CMK (cell line): ENCODE measurements at places on chromosomes 1 and 21.

DNA sequence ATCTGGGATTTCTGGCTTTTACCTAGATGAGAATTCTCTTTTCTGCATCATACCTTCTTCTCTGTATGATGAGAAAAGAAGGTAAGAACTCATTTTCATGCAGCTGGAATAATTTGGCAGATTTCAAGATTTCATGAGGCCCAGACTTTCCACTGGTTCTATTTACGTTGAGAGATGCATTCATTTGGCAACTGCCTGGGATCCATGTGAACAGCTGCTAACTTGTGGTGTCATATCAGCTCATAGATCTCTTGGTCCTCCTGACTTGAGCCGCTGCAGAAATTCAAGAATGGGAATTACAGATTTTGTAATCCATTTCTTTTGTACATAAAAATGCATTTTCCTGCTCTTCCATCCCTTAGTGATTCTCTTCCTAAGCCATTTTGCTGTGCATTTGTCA is 17.1 kb upstream of the C1orf87 start:
- no peak for DNase-seq

DNA sequence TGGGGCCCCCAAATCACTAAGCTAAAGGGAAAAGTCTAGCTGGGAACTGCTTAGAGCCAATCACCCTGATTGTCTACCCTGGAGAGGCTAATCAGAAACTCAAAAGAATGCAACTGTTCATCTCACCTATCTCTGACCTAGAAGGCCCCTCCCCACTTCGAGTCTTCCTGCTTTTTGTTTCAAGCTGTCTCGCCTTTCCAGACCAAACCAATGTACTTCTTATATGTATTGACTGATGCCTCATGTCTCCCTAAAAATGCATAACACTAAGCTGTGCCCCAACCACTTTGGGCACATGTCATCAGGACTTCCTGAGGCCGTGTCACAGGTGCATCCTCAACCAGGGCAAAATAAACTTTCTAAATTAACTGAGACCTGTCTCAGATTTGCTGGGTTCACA is 209.5 kb downstream of the APP start:
- no peak for DNase-seq

DNA sequence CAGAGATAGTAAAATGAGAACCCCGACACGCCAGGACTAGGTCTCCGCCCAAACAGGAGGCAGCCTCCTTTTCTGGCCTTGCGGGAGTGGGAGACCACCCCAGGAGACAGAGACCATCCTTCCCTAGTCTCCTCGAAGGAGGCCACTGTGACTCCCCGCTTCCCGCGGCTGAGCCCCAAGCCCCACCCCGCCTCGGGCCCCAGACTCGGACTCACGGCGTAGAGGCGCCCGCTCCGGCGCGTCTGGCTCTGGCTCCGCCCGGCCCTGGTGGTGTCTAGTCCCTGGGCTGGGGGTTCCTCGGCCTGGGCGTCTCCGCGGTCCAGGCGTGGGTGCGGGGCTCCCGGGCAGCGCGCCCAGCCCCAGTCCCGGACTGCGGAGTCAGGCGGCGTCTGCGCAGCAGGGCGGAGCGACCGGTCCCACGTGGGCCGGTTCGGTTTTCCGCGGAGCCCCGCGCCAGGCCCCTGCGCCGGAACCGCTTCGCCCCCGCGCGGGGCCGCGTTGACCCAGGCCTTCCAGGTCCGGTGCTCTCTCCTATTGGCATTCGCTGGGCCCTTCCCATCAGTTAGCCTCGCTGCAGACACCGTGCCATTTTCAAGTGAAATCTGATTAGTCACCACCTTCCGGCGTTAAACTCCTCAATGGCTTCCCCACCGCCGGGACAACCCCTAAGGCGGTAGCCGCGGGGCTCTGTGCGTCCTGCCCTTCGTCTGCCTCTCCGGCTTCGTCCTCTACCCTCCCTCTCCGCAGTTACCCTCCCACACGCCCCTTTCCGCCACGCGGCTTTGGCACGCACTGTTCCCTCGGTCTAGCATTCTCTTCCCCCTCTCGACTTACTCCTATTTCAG is at the start of gene C1orf216:
Gene C1orf216 (minus strand): TSS at position 393 of the 845 bp plus-strand sequence. CDS start 2,563 bp downstream, outside the sequence.
- peak; percentile 57 for DNase-seq

GRCh38 chr1:201181726-201182125 is 8.9 kb upstream of the IGFN1 start:
- no peak for DNase-seq

- no peak for DNase-seq
Observed at GRCh38 chr1:94260635-94261387, 23.4 kb upstream of the ARHGAP29 start.

GRCh38 chr1:58318157-58319005 is 228.1 kb downstream of the OMA1 start:
- DNase-seq: no peak

- DNase-seq: no peak
Observed at GRCh38 chr1:54950369-54951163, 29.9 kb upstream of the TMEM61 start.

DNA sequence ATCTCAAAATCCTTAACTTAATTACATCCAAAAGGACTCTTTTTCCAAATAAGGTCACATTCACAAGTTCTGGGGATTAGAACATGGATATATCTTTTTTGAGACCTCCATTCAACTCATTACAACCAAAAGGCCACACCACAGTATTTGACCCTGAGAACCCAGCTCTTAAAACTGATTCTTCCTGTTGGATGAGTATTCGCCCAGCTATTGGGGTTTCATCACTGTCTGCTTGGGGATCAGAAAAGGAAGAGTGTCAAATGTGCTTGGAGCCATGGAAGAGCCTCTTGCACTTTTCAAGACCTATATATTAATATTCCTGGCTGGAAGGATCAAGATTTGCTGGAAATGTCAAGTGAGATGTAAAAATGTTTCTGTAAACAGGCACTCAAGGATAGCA is 5.4 kb upstream of the TINAGL1 start:
- no peak for DNase-seq

DNA sequence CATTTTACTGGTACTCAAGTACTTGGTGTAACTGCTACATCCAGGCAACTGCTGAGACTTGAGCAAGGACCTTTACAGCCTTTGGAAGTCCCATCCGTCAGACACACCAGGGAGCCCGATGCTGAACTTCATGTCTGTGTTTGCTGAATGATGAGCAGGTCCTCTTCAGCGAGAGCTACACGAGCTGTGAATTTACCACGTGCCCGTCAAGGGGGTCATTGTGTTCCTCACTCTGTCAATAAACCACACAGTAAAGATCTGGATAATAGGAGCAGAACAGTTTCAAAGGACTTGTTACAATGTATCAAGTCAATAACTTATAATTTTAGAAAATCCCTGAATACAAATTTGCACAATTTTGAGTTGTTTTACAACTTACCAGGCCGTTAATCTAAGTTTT is 427.2 kb downstream of the KIF26B start:
- no peak for DNase-seq

DNA sequence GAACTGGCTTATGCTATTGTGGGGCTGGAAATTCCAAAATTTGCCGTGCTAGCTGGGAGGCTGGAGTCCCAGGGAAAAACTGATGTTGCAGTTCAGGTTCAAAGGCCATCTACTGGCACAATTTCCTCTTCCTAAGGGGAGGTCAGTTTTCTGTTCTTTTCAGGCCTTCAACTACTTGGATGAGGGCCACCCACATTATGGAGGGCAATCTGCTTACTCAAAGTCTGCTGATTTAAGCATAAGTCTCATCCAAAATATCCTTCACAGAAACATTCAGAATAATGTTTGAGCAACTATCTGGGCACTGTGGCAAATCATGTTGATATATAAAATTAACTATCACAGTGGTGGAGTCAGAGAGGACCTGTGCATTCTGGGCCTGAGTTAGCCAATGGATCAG is 21.2 kb upstream of the PTGFR start:
- no peak for DNase-seq

DNA sequence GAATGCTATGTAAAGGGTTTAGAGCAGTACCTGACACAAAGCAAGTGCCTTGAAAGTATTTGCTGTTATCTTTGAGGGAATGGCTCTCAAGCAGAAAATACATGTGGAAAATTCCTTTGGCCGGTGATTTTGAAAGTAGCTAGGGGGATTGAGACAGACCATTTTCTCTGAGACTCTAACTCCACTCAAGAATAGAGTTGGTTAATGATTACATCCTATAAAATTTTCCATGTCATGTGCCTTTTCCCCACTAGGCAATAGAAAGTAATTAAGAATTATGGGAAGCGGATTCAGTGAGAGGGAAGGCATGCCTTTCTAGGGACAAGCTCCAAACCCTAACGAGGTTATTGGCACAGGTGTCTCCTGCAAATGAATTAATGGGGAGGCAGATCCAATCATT is 276.0 kb downstream of the GPATCH2 start:
- no peak for DNase-seq

- DNase-seq: no peak
Observed at GRCh38 chr1:1337793-1338147, 6.7 kb downstream of the TAS1R3 start.

DNA sequence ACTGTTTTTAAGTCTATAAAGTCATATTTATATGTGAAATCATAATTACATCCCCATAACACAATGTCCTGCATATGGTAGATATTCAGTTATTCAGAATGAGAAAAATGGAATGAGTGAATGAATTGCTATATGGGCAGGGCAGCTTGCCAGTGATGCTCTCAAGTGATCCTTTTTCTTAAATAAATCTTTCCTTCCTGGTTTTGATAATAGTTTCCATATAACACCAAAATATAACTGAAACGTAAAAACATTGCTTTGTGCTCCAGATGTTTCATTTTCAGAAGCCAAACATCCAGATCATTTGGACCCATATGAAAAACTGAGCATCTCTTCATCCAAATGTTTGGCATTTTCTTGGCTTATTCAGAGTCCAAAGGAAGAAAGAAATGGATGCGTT is 30.2 kb upstream of the RGS8 start:
- DNase-seq: no peak

- DNase-seq: no peak
Observed at GRCh38 chr1:65253800-65254319, 55.5 kb upstream of the DNAJC6 start.
